ENCODE measurements at places on chromosomes 3 and 15.
A peak's percentile ranks its signal among the peaks of the same experiment; 100 is the strongest.

DNA sequence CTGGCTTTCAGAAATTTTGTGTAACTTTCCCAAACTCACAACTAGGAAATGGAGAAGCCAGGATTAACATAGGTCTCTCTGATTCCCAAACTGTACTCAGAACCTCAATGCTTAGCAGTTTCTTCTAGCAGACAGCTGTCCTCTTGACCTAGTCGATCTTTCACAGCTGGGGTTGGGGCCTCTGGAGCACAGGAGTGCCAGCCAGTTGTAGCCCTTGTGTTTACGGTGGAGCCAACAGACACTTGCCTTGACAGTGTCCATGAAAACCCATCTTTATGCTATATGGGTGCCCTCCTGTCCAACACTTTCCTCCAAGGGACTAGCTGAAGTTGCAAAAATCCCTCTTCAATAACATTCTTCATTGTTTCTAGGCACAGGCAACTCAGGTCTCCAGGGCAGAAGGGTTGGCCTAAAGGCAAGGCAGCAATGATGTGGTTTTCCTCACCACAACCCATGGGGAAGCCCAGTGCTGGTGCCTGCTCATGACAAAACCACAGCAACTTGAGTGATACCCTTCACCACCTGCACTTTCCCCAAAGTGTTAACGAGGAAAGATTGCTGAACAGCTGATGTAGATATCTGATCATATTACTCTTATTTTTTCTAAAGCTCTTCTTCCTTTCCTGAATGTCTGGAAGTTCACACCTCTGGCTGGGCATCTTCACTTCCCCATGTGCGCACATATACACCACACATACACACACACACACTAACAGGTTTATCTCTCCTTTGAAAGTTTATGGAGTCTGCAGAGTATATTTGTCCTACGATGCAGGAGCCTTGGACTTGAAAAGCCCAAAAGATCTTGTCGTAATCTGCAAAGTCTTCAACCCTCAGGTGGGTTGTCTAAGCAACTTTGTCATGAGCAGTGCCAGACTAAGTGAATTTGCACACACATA is 11.0 kb upstream of the KNG1 start:
- DNase-seq, result no peak

DNA sequence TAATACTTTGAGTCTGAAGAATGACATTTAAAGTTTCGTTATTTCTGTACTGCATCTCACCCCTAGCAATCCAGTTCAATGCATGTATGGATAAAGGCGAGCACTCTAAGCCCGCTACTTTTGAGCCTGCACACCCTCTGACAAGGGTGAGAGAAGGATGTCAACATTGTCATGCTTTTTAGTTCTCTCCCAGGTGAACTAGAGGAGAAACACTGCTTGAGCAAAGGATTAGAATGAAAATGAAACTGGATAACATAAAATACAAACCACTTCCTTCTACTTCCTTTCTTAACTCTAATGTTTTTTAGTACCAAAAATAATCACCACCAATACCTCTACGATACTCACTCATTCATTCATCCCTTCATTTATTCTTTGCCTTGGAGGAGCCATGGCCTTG is 588.7 kb upstream of the NR2F2 start:
- no peak for DNase-seq

- no peak for DNase-seq
These were observed 51.2 kb downstream of the SETD5 start for GRCh38 chr3:9448643-9449042.

GRCh38 chr3:65354880-65355279 is 667.1 kb upstream of the ADAMTS9 start:
- DNase-seq, result no peak

GRCh38 chr3:47553407-47553806 is 25.3 kb downstream of the CSPG5 start:
- no peak for DNase-seq

GRCh38 chr15:34699968-34700640 is 54.7 kb downstream of the GJD2 start:
- no peak for DNase-seq

- DNase-seq, result no peak
These were observed 205.4 kb upstream of the SETMAR start for GRCh38 chr3:4097801-4098200.

GRCh38 chr3:193271101-193271840 is 30.2 kb downstream of the PLAAT1 start:
- DNase-seq, result no peak

- DNase-seq, result no peak
These were observed 1.9 kb downstream of the MITF start for GRCh38 chr3:69741032-69741767.

DNA sequence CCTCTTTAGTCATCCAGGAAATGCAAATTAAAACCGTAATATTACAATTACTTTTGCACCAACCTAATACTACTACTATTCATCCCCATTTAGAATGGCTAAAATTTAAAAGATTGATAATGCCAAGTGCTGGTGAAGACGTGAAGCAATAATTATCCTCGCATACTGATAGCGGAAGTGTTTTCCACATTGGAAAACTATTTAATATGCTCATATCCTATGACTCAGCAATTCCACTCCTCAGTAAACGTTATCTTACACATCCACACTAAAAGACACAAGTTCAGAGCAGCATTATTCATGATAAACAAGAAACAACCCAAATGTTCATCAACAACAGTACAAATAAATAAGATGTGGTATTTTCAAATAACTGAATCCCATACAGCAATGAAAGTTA is 70.6 kb downstream of the VPS13C start:
- no peak for DNase-seq

DNA sequence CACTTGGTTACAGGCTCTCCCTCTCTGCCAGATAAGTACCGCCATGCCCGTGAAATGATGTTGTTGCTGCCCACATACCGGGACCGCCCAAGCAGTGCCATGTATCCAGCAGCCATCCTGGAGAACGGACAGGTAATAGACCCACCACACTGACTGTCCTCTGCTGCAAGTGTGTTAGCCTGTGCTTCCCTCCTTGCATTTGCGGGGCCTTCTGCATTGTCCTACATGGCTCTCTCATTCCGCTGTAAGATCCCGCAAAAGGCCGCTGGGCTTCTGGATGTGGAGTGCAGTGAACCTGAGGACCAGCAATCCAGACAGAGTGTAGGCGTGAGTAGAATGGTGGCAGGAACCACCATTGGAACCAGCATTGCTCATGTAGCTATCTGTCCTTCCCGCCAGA is 10.6 kb upstream of the MANF start:
- no peak for DNase-seq

GRCh38 chr3:127805026-127805753 is 17.1 kb downstream of the MGLL start:
- DNase-seq, result no peak

GRCh38 chr15:40847223-40847961 is 3.5 kb downstream of the SPINT1 start:
- DNase-seq, result peak; percentile 57

DNA sequence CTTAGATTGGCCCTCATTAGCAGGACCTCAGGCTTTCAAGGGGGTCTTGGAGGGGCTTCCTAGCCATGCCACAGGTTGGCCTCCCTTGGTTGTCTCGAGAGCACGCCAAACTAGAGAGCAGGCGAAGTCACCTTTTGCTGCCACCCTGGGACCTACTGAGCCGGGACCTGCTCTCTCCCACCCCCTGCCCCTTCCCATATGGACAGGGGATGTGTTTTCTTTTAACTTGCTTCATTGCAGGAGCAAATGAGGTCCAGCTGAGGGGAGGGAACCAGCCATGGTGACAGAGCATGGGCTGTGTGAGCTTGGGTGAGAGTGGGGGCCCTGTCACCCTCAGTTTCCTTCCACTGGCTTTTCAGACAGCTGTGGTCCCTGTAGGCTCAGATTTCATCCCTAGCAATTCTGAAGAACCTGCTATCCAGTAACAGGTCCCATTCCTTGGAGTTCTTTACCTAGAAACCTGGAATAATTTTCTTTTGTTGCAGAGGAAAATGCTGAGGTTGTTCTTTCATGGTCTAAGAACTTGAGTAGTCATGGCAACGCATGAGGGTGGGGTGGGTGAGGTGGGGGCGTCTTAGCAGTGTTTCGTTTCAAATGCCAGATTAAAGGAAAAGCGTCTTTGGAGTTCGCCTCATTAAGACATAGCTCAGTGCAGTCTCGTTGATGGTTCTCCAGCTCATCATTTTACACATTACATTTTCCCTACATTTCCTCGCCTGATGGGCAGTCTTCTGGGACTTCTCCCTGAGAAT is 20.1 kb upstream of the MAGEF1 start:
- DNase-seq, result no peak

DNA sequence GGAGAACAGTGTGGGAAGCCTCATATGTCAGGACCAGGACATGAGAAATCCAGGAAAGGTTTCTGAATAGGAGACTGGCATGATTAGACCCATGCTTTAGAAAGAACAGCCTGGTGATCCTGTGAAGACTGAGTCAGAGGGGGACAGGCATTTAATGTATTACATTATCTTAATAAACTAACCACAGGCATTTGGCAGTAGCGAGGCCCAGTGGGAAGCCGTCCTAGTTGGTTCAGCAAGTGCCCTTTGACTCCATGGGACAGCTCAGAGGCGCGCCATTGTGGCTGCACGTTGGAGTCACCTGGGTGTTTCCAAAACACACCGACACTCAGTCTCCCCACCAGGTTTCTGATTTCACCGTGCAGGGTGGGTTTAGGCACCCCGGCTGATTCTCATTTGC is 90.5 kb upstream of the DGKG start:
- DNase-seq, result peak; percentile 89

DNA sequence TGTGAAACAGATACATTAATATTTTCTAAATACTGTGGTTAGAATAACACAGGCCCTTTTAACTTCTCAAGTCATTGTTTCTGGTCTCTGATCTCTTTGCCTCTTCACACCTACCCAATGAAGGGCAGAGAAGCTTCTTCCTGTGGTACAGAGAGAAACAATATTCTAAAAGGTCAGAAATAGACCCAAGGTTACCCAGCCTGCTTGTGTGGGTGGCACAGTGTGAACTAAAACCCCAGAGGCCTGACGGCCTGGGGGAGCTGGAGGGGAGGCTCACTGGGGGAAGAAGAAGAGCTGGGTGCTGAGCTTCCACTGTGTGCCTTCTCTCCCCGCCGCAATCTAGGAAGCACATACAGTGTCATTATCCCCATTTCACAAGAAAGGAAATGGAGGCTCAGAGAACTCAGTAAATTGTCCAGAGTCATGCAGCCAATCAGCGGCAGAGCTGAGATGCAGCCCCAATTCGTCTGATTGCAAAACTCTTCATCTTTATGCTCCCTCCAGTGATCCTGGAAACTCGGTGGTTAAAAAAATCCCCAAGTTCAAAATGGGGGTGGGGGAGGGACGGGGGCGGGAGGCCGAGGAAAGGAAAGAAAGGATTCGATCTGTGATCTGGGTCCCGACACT is 64.1 kb upstream of the HEG1 start:
- no peak for DNase-seq

DNA sequence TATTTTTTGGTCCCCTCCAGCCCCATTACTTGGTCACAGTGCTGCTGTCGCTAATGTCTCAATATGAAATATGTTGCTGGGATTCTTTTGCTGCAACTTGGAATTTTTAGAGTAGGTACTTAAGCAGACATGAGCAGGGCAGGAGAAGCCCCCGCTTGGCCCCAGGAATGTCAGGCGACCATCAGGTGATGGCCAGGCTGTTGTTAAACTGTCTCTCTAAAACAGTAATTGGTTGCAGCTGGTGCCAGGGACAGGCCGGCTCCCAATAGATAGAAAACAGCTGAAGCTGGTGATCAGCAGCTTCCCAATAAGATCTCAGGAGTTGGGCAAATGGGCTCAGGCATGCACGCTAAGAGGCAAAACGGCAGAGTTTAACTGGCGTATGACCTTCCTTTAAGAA is 329.9 kb upstream of the TBL1XR1 start:
- DNase-seq, result no peak

DNA sequence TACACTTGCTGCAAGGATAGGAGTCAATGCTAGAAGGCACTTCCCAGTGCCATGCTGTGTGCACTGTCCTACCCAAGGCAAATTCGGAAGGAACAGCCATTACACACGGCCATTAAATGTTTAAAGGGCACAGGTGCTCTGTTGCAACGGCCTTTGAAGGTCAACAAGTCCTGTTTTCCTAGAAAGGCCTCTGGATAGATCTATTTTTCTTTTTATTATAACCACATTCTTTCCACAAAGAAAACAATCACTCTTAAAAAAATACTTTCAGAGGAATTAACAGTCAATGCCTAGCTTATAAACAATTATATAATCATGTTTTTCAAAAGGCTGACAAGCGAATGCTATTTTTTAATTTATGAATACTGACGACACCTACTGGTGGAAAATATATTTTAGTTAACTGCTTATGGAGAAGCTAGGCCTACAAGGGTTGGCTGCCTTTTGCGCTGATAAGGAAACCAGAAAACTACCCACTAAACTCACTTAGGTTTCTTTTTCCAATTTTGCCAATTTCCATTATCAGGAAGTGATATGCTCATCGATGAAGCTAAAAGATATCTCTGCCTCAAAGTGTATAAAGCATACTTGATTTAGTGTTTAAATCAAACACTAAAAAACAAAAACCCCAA is 2.4 kb downstream of the ARHGEF3 start:
- DNase-seq, result peak; percentile 65

DNA sequence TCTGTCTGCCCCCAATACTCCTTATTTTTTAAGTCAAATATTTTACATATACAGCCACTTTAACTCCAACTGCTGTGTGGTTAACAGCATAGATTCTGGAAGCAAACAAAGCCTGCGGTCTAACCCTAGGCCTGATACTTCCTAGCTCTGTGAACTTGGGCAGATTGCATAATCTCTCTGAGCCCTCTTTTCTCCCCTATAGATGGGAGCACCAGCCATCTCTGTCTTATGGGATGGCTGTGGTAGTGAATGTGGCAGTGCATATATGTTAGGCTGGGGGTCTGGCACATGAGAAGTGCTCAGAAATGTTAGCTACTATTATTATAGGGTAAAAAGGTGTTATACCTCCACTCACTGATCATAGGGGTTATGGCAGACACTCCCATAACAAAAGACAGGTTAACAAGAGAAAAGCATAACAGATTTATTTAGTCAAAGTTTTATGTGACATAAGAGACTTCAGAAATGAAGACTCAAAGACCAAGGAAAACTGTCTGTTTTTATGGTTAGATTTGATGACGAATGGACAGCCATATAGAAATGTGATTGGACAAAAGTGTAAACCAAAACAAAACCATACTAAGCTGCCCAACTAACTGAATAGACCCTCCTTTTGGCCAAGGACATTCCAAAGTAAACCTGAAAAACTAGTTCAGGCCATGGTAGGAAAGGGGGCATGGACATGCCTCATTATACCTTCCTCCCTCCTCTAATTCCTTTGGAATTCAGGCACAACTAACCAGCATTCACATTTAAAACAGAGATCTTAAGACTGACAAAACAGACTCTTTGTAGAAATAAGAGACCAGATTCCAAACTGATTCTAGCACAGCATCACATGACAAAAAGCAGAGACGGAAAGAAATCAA is 53.9 kb upstream of the DAZL start:
- DNase-seq, result no peak

Data from LoVo (cell line).